Activated CD8-positive, alpha-beta memory T cell treated with anti-CD3 and anti-CD28 coated beads for 4 hours (primary cell): ENCODE measurements at places on chromosomes 12 and 14.

DNA sequence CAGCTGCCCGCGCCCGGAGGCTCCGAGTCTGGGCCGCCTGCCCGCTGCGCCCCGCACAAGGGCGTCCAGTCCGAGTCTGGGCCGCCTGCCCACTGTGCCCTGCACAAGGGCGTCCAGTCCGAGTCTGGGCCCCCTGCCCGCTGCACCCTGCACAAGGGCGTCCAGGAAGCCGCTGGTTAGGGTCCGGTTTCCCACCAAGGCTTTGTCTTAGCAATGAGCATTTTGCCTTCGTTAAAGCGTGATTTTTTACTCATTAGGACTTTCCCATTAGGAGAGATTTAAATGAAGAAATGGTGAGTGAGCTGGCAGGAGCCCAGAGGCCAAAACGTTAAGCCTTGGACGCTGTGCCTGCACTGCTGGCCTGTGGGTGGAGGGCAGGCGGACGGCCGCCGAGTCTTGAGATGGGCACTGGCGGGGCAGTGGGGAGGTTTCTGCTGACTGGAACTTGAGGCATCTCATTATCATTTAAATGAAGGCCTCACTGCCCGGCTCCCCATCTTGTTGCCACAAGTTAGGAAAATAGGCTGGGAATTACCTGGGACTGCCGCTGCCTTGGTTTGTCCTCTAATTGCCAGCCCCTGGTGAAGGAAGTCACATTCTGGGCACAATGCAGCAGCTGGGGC, 36.0 kb downstream of the FBRSL1 start:
- DNase-seq: no peak

GRCh38 chr12:63846238-63846967, 1.9 kb downstream of the SRGAP1 start:
- DNase-seq: no peak

- no peak for DNase-seq
Observed at GRCh38 chr12:122610207-122610606, 83.2 kb downstream of the KNTC1 start.

- no peak for DNase-seq
Observed at GRCh38 chr12:13805041-13805440, 176.4 kb downstream of the GRIN2B start.

GRCh38 chr12:47949441-47950341, 13.7 kb upstream of the TMEM106C start:
- no peak for DNase-seq

- DNase-seq: no peak
Observed at GRCh38 chr12:75838309-75838708, 193.3 kb downstream of the PHLDA1 start.

DNA sequence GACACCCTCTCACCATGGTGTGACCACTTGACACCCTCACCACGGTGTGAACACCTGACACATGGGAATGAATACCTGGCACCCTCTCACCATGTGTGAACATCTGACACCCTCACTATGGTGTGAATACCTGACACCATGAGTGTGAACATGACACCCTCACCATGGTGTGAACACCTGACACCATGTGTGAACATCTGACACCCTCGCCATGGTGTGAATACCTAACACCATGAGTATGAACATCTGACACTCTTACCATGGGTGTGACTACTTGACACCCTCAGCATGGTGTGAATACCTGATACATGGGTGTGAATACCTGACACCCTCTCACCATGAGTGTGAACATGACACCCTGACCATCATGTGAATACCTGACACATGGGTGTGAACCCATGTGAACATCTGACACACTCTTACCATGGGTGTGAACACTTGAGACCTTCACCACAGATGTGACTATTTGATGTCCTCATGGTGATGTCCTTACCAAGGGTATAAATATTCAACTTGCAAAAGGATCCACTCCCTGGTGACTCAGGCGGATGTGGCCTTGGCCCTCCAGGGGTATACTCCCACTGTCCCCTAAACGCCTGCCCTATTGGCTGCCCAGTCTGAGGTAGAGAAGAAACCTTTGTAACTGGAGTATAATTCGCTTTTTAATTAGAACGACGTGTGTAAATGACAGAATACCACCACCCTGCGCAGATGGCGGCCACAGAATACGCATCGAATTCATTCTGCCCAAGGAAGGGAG, 29.1 kb downstream of the RFLNA start:
- DNase-seq: no peak

DNA sequence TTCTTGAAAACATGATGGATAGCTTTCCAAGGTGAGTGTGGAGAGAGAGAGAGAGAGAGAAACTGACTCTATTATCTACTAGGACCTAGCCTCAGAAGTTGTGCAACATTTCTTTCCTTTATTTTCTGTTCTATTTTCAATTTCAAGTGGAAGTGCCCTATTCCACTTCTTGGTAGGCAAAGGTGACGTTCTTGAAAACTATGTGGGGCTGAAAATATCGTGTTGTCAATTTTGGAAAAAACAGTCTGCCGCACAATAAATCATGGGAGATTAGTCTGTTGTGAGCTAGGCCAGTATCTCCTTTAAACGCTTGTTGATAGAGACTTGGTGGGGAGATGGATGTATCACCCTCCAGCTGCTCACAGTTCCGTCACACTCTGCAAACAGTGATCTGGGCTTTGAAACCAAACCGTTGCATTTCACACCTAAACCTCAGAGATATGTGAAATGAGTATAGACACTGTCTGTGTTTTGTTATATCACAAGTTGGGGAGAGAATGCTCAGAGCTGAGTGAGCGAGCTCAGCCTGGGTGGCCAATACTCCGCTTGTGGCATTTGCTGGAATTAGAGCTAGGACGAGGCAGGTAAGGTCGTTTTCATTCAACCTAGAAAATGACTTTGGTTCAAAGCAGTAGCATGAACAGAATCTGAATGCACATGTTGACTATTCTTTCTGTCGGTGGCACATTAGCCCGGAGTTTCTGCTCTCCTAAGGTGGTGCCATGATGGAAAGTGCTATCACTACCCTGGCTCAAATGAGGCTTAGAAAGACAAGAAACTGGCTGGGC, 75.1 kb upstream of the ST8SIA1 start:
- no peak for DNase-seq

DNA sequence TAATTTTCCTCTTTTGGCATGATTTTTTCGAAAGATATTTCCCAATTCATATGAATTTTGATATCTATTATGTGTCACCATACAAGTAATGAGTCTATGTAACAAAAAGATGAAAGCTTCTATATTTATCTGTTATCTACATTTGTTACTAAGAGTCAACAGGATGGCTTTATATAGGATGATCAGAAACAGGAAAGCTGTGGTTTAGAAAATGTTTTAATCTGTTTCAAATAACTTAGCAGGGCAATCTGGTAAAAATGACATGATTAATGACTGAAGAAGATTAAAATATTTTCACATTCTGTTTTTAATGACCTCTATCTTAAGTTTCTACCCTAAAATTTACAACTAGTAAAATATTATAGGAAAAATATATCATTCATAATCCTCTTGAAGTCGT, 105.8 kb downstream of the MSRB3 start:
- no peak for DNase-seq

DNA sequence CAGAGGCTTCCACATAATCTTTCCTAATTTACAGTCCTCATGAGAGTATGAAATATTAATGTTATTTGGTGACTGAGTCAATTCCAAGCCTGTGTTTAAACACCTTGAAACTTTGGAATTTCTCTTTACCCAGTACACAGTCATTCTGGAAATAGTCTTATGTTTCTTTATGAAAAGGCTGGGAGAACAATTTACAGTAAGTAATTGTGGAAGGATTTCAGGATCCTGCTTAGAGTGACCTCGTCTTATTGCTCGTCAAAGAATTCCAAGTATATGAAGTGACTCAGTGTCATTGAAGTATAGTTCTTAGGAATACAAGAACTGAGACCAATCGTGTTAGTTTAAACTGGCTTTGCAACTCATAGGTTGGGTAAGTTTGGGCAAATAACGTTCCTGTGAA, 634.2 kb downstream of the SLC16A7 start:
- no peak for DNase-seq

- no peak for DNase-seq
Observed at GRCh38 chr14:77844802-77845201, 44.9 kb downstream of the ADCK1 start.

- no peak for DNase-seq
Observed at GRCh38 chr14:60561845-60562746, 53.1 kb downstream of the SIX6 start.

- no peak for DNase-seq
Observed at GRCh38 chr14:91466192-91466591, 43.9 kb downstream of the PPP4R3A start.

GRCh38 chr14:98952593-98953350, 319.2 kb downstream of the BCL11B start:
- DNase-seq: no peak

- DNase-seq: no peak
Observed at GRCh38 chr12:46261646-46262045, 7.2 kb downstream of the SLC38A1 start.

GRCh38 chr12:13293096-13293495, 96.6 kb downstream of the EMP1 start:
- DNase-seq: no peak

- DNase-seq: no peak
Observed at GRCh38 chr12:21888276-21888863, 52.9 kb downstream of the ABCC9 start.

GRCh38 chr14:69776875-69777453, 10.0 kb downstream of the SRSF5 start:
- no peak for DNase-seq

DNA sequence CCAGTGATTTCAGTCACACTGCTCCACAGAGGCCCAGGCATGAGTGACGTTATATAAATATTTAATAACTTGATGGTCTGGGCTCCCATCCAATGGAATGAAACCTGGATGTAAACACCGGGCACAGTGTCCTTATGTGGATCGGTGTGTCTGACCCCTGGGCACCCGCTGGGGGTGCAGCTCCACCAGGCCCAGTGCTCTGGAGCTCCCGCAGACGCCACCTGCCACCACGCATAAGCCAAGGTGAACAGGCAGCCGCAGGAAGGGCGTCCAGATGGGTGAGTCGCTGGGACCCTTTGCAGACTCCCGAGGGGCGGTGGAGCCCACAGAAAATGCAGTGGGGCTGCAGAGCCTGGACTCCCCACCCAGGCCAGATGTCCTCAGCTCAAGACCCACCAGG, 121.6 kb downstream of the SCARB1 start:
- no peak for DNase-seq

DNA sequence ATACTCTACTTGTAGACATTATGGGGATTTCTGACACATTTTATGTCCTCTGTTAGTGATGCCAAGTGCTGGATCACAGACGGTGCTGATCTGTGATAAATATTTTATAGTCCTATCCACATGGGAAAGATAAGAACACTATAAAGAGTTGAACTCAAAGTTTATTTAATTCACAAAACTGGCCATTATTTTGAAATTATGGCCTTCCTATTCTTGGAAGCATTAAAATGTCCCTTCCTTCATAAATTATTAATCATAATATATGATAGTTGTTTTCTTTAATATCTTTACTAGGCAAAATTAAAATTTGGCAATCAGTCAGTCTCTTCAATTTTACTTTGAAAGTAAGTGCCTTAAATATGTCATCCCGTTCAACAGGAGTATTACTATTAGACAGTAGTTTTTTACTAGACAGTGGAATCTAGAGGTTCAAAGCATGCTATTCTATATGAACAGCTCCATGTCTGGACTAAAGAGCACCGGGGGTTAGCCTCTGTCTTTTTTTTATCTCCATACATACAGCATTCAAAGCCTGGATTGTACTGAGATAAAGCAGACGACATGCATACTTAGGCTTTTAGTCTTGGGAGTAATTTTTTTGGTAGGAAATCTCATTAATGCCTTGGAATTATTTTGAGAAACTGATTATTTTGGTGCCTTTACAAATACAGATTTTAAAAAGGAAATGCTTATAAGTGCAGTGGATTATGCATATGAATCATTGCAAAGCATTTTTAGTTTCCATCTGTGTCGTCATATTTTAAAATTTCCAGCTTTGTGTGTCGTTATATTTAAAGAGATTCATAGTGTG, 306.1 kb upstream of the RGS6 start:
- no peak for DNase-seq

GRCh38 chr14:43621282-43621681, 885.8 kb downstream of the FSCB start:
- DNase-seq: no peak

GRCh38 chr12:38350342-38351174, 34.0 kb downstream of the ALG10B start:
- no peak for DNase-seq

- no peak for DNase-seq
Observed at GRCh38 chr14:69876848-69877306, 2.3 kb upstream of the SMOC1 start.

DNA sequence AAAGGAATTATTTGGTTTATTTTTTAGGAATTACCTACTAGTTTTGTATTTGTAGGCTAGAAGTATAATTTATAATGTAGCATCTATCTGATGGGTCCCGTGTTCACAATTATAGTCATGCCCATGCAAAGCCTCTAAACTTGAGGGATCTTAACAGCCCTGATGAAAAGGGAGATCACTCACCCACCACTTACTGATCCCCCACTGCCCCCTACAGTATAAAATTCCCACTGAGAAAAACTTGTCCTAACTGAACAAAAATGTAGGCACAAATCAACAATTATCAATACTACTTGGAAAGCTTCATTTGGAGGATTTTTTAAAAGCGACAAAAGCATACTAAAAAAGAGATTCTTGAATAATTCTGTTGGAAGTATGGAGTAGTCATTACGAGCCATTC, 21.0 kb downstream of the WIF1 start:
- no peak for DNase-seq

DNA sequence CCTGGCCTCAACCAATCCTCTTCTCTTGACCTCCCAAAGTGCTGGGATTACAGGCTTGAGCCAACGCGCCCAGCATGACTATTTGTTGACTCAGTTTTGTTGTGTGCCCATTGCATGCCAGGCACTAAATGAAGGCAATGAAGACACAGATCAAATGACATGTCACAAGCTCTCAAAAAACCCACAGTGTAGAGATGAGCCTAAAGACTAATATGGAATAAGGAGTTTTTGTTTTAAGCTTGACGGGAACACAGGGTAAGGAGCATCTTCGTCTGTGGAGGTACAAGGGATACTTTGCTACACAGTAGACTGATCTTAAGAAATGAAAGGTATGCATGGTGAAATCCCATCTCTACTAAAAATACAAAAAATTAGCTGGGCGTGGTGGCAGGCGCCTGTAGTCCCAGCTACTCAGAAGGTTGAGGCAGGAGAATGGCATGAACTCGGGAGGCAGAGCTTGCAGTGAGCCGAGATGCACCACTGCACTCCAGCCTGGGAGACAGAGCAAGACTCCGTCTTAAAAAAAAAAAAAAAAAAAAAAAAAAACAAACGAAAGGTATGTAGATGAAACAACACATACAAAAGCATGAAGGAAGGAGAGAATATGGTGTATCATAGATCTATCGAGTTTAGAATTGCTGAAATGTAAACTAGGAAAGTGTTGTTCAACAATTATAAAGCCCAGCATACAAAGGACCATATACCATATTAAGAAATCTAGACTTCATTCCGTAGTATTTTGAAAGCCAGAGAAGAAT, 122.1 kb upstream of the PTPRB start:
- no peak for DNase-seq

GRCh38 chr14:97994020-97994531, 1196.9 kb downstream of the VRK1 start:
- DNase-seq: no peak

- no peak for DNase-seq
Observed at GRCh38 chr14:54758041-54758440, 144.6 kb downstream of the GCH1 start.

- DNase-seq: no peak
Observed at GRCh38 chr12:14473707-14474287, 93.9 kb downstream of the PLBD1 start.
